Thoracic aorta (tissue), 2 donors: ENCODE measurements at places on chromosomes 7 and 10. TPM values are rescaled to one million over a fixed set of nuclear protein-coding genes. Genes with fewer than 3 reads are reported as not detected.

- DNase-seq, result no peak
These were observed 18.9 kb upstream of the FFAR4 start for GRCh38 chr10:93547522-93547921.

DNA sequence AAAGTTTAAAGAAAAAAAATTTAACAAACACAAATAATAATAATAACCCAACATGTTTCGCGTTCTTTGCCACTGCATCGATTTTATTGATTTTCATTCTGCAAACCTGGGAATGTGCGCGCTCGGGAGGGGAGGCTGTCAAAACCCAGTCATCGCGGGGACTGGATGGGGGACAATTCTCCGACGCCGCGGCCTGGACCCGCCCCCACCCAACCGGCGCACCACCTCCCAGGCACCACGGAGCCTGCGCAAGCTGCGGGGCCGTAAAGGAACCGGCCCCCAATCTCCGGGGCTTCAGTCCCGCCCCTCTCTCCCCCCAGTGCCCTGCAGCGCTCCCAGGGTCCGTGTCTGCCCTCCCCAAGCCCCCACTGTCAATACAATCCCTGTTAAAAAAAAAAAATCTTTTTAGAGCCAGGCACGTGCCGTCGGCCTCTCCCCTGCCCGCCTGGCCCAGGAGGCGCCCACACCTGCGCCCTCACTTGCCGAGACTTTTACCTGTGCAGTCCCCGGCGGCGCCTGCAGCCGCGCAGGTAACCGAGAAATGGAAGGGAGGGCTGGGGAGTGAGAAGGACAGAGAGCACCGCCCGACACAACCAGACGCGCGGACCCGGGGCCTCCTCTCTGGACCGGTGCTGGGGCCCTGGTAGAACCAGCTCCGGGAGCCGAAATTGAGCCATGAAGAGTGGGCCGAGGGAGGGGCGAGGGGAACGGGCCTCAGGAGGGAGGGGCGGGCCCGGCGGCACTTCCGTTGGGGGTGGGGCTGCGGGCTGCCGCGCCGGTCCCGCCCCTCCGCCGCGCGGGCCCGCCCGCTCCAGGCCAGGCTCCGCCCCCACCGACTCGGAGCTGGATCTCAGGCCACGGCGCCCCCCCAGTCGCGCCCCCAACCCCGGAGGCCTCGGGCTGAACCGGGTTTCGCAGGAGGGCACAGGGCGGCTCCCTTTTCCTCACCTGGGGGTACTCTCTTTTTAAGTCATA lies 7.6 kb upstream of the ZNF503 start:
- DNase-seq, result no peak

- no peak for DNase-seq
These were observed 10.7 kb downstream of the BRAT1 start for GRCh38 chr7:2544541-2545188.

- DNase-seq, result no peak
These were observed 161.2 kb downstream of the DGKI start for GRCh38 chr7:137685433-137686164.

The SEMA4G gene
- 4.3 TPM for total RNA-seq

- DNase-seq, result no peak
These were observed 45.5 kb downstream of the THNSL1 start for GRCh38 chr10:25061711-25062449.

- no peak for DNase-seq
These were observed 882.9 kb downstream of the NRG3 start for GRCh38 chr10:82757901-82758300.

The FGFR2 gene
- 7.2 TPM for total RNA-seq

- DNase-seq, result no peak
These were observed 140.4 kb downstream of the DKK1 start for GRCh38 chr10:52454491-52454890.

GRCh38 chr10:96097865-96098264 lies 32.2 kb upstream of the ZNF518A start:
- DNase-seq, result no peak

DNA sequence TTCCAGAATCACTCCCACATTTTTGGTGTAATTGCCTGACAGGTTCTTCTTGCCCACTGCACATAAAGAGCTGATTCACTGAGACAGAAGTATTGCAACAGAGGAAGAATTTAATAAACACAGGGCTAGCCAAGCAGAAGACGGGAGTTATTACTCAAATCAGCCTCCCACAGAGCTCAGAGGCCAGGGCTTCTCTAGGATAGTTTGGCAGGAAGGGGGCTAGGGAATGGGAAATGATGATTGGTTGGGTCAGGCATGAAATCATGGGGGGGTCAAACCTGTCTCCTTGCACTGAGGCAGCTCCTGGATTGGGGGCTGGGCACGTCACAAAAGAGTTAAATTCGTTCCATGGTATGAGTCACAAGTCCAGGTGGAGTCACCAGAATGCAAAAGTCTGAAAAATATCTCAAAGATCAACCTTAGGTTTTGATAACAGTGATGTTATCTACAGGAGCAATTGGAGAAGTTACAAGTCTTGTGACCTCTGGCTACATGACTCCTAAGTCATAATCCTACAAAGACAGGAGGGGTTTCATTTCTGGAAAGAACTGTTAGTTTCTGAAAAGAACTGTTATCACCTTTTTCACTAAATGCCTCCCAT lies 30.2 kb upstream of the ERCC6 start:
- DNase-seq, result no peak
